Left renal cortex interstitium (tissue), 4 donors: ENCODE measurements at places on chromosomes 2 and 18. TPM values are rescaled to one million over a fixed set of nuclear protein-coding genes. Genes with fewer than 3 reads are reported as not detected.

Gene PROC
- polyA plus RNA-seq: 4.9 TPM

Gene FBXO36
- 6.9 TPM for polyA plus RNA-seq

Gene ERCC3
- polyA plus RNA-seq: 59.0 TPM

Gene CERKL
- 14.0 TPM for polyA plus RNA-seq

Gene PROKR1
- 0.45 TPM for polyA plus RNA-seq

Gene RPIA
- 32.6 TPM for polyA plus RNA-seq

Gene NT5C1B
- polyA plus RNA-seq: 0.75 TPM

Gene LAMA3
- polyA plus RNA-seq: 2.8 TPM

Gene CCDC178
- 1.9 TPM for polyA plus RNA-seq

Gene IMPACT
- polyA plus RNA-seq: 45.7 TPM

Gene MYCN
- polyA plus RNA-seq: 38.6 TPM

Gene ACOXL
- 1.2 TPM for polyA plus RNA-seq

Gene NAT8
- 25.5 TPM for polyA plus RNA-seq

Gene ARHGAP28
- polyA plus RNA-seq: 58.7 TPM

Gene LBX2
- polyA plus RNA-seq: 2.2 TPM

Gene MAP2
- 36.2 TPM for polyA plus RNA-seq

Gene SLC4A5
- 4.6 TPM for polyA plus RNA-seq

Gene RPRM
- 8.3 TPM for polyA plus RNA-seq

Gene DES
- polyA plus RNA-seq: 8.4 TPM

Gene COLEC12
- 35.2 TPM for polyA plus RNA-seq

Gene LGALSL
- polyA plus RNA-seq: 42.2 TPM

Gene AOX1
- 2.3 TPM for polyA plus RNA-seq

Gene STPG4
- polyA plus RNA-seq: not detected

Gene DLX1
- 0.30 TPM for polyA plus RNA-seq

Gene MC5R
- 0.64 TPM for polyA plus RNA-seq

Gene L3MBTL4
- 3.6 TPM for polyA plus RNA-seq

Gene CNDP1
- 1.8 TPM for polyA plus RNA-seq

Gene RASGRP3
- polyA plus RNA-seq: 26.8 TPM

Gene ARL4C
- 55.2 TPM for polyA plus RNA-seq

Gene DYNAP
- polyA plus RNA-seq: not detected

Gene HIBCH
- 66.5 TPM for polyA plus RNA-seq

Gene ABHD1
- polyA plus RNA-seq: 1.6 TPM

Gene SERPINB10
- polyA plus RNA-seq: 0.33 TPM

Gene TBC1D8
- polyA plus RNA-seq: 43.6 TPM

Gene UCN
- polyA plus RNA-seq: 1.5 TPM

Gene AKAIN1
- polyA plus RNA-seq: not detected

Gene CRYGD
- polyA plus RNA-seq: not detected

Gene KIF3C
- polyA plus RNA-seq: 16.8 TPM

Gene CRYGB
- not detected for polyA plus RNA-seq

Gene TEKT4
- 0.22 TPM for polyA plus RNA-seq

Gene RRM2
- polyA plus RNA-seq: 60.2 TPM

Gene RTKN
- polyA plus RNA-seq: 67.5 TPM

Gene RNU2-63P
- not detected for polyA plus RNA-seq

Gene RAX
- not detected for polyA plus RNA-seq

Gene LYG2
- polyA plus RNA-seq: 0.44 TPM

Gene TPO
- 0.11 TPM for polyA plus RNA-seq

Gene LCT
- 0.03 TPM for polyA plus RNA-seq

Gene ASB18
- 0.06 TPM for polyA plus RNA-seq

Gene ETAA1
- polyA plus RNA-seq: 29.6 TPM

Gene PLGLB2
- 8.8 TPM for polyA plus RNA-seq

Gene FAM110C
- 10.7 TPM for polyA plus RNA-seq

Gene PFN4
- 3.0 TPM for polyA plus RNA-seq

Gene KHK
- 51.8 TPM for polyA plus RNA-seq

Gene CASP8
- polyA plus RNA-seq: 11.2 TPM

Gene CYP27C1
- polyA plus RNA-seq: 6.6 TPM

Gene CHRNA1
- 3.3 TPM for polyA plus RNA-seq

Gene EGR4
- polyA plus RNA-seq: not detected

Gene TMEM169
- 14.6 TPM for polyA plus RNA-seq

Gene DSEL
- polyA plus RNA-seq: 16.2 TPM
